ENCODE measurements at places on chromosomes 1 and 21.

DNA sequence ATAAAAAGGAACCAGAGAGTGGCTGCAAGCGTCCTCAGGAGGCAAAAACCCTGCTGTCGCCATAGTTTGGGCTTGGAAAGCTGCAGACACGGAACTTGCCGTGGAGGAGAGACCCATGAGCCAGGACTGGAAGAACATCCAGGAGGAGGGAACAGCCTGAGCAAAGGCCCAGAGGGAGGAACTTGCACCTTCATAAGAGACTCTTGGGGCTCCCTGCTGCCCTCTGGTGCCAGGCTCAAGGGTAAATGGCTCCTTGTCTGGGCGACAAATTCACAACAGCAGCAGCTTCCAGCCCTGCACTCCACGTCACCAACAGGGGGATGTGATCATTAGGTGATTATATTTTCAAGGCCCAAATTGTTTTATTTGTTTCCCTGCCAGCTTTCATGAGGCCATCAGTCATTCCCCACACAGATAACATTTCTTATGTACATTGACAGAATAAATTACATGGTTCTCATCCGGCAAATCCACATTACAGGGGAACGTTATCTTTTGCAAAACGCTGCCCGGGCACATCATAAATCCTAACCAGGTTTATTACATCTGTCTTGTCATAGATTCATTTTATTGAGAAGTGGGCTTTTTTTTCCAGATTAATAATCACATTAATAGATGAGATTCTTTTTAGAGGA lies 143.0 kb upstream of the GRIK3 start:
- DNase-seq: peak; percentile 6

GRCh38 chr1:50651476-50652263 lies 228.4 kb upstream of the DMRTA2 start:
- DNase-seq: no peak

DNA sequence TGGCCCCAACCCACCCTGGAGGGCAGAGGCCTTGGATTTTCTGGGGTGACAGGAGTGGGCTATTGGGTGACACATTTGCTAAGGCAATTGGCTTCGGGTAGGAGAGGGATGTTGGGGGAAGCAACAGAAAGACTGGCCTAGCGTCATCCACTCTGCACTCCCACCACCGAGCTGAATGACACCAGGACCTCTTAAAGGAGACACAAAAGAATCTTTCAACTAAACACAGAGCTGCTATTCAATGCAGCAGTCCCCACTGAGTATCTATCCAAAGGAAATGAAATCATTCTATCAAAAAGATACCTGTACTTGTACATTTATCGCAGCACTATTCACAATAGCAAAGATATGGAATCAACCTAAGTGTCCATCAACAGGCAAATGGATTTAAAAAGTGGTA lies 6.2 kb downstream of the TFF2 start:
- DNase-seq: no peak

GRCh38 chr1:16181887-16182719 lies 26.2 kb upstream of the EPHA2 start:
- DNase-seq: no peak

GRCh38 chr1:166920561-166921475 lies 44.8 kb upstream of the TADA1 start:
- no peak for DNase-seq

- no peak for DNase-seq
These were observed 268.9 kb downstream of the HHAT start for GRCh38 chr1:210597555-210598134.

DNA sequence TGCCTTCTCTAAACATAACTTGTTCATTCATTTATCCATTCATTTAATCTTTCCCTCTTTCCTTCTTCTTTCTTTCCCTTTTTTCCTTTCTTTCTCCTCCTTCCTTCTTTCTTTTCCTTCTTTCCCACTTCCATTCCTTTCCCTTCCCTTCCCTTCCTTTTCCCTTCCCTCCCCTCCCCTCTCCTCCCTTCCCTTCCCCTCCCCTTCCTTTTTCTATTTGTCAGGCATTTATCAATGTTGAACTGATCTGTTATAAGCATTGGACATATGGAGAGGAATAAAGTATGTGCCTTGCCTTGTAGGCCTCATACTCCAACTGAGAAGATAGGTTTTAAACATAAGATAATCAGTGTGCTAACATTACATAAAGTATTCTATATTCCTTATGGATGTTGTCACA lies 23.7 kb upstream of the ATP6V1G3 start:
- no peak for DNase-seq

GRCh38 chr1:31785020-31785946 lies 21.1 kb upstream of the ADGRB2 start:
- DNase-seq: no peak

- DNase-seq: no peak
These were observed 1058.0 kb upstream of the ADGRL4 start for GRCh38 chr1:80064524-80064923.

GRCh38 chr1:59442492-59442891 lies 145.6 kb downstream of the FGGY start:
- DNase-seq: no peak

DNA sequence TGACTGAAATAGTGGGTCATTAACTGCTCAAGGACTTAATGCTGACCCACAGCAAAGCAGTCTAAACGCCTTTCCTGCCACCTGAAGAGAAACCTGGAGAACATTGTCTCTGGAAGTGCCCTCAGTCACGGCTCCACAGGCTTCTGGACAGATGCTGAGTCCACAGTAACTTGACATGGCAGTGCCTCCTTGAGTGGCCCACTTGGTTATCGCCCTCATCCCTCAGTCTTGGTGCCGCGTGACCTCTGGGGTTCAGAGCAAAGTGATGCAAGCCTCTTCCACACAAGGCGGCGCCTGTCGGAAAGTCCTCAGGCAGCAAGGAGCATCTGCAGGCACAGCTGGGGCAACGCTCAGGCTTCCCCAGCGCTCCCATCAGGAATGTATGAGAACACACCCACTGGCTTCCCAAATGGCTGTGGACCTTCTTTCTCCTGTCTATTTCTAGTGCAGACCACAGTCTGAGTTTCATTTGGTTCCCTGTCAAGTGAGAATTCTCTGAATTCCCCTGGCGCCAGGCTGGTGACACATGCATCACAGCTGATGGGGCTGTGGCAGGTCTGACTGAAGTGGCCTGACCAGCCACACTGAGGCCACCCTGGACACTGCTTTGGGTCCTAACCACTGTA lies 13.0 kb upstream of the ANGPTL7 start:
- no peak for DNase-seq

GRCh38 chr1:153623101-153623500 lies 4.2 kb downstream of the S100A13 start:
- no peak for DNase-seq

DNA sequence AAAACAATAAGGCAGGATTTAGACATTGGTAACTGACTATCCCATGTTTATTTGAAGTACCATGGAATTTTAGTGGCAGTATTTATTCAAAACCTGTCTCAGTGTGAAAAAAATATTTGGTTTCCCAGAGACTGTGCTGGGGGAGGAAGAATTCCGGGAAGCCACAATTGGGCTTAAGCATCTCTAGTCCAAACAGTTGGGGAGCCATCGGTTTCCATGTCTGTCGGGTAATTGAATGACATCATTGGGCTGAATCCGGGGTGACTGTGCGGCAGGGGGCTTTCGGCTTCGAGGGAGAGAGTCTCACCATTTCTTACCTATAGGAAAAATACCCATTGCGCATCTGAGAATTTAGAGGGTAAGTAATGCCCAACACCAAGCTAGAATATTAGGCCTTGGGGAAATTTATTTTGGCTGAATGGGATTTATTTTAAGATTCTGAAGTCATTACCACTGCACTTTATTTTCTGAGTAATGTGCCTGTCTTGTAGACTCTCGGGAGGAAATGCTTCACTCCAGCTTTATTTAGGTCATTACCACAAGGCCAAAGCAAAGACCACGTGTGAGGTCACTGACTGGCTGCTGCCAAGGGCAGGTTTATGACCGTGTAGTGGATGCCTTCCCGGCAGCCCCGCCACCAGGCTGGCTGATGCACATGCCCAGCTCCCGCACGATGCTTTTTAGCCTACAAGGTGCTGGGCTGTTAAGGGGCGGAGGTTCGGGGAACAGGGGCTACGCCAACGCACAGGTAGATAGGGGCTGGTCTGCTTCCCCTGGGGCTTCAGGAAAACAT lies 23.1 kb upstream of the UMODL1 start:
- no peak for DNase-seq

DNA sequence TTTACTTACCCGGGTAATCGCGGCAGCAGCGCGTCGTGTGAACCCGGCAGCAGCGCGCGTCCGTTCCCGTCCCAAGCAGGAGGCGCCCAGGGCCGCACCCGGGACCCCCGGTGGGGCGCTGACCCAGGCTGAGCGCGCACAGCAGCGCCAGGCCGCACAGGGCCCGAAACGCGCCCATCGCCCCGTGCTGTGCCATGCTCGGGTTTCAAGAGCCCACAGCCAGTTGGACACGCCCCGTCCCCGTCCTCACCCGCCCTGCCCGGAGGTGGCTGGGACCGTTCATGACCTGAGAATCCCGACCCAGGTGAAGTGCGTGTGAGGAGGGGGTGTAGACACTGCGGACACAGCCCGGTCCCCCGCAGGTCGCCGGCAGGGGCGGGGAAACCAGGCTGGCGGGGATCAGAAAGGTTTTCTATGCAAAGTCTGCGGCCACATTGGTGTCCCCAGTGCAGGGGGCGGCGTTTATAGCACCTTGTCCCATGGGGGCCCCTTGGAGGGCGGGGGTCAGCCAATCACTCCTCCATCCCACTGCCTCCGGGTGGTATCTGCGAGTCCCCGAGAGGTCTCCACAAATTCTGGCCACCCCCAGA lies at the start of gene TNFRSF18:
TSS of gene TNFRSF18 (minus strand) at position 217 of the 590 bp plus-strand sequence. CDS start at position 196, 21 bp downstream.
- DNase-seq: no peak

DNA sequence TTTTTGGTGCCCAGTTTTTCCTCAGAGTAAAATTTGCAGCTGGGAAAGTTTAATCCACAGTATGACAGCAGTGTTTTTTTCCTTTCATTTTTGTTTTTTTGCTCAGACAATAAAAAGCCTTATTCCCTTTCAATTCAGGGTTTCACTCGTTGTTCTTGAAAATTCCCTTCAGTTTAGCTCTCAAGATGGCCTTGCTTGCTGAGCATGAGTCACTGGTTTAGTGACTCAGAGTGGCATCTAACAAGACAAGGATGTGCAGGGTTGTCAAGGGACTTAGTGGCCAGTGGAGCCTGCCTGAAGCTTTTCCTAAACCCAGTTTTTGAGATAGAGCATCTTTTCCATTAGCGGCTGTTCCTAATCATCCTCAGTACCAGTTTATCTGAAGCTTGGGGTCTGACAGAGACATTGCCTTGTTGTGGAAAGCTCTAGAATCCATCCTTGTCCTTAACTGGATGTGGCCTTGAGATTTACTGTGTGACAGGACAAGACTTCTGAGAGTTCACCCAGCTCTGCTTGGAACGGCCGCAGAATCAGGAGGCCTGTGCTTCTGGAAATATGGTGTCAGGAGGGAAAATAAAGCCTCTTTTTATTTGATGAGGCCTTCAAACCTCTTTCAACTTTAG lies 48.4 kb upstream of the DNAJC6 start:
- DNase-seq: peak; percentile 73

- no peak for DNase-seq
These were observed 10.7 kb upstream of the SLC2A5 start for GRCh38 chr1:9079988-9080704.

- DNase-seq: no peak
These were observed 54.6 kb upstream of the ECE1 start for GRCh38 chr1:21344750-21345443.

DNA sequence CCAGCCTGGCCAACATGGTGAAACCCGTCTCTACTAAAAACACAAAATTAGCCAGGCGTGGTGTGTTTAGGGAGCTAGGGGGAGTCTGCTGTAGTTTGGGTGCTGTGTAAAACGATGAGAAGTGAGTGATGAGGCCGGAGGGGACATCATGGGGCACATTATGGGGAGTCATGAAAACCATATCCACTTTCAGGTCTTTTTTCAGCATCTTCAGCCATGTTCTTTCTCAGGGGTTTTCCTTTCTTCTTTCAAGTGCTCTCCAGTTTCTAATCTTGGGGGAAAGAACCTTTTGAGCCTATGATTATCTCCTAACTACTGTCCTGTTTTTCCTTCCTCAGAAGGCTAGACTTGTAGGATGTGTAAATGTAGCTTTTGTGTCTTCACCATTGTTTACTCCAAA lies 14.4 kb downstream of the KDM4A start:
- no peak for DNase-seq

DNA sequence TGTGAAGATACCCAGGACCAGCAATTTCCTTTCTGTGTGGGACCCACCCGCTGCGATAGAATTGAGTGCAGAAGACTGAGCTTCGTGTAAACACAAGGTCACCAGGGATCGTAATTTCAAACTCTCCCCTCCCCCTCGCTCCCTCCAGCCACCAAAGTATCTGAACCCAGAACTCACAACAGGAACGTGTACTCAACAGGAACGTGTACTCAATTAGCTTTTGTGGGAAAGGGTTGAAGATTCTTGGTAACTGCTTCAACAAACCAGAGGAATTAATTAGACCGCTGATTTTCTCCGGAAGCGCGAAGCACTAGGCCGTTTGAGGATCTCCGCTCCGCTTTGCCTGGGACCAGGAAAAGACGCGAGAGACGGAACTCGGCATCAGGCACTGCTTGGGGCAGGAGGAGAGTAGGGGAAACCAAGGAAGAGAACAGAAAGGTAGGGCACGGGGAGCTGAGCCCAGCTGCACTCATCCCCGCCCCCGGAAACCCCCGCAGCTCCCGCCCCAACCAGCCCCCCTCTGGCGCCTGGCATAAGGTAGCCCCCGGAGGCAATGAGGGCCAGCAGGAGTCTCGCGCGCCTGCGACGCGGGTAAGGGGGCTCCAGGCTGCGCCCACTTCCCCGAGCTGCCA lies 453 bp downstream of the DRAM2 start:
- DNase-seq: peak; percentile 71

DNA sequence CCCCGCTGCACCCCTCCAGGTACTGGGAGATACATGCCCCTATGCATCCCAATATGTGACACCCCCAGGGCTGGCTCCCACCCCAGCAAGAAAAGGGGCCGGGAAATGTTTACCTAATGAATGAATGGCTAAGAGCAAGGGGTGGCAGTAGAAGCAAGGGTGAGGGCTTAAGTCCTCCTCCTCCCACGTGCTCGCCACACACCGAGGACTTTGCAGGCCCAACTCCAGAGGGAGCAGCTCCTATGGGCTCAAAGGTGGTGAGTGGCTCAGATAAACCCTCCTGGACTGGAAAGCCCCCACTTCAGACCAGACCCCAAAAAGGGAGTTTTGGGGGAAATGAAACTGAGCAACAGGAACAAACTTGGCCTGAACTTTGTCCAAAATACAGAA lies 11.4 kb downstream of the SLC45A3 start:
- no peak for DNase-seq

DNA sequence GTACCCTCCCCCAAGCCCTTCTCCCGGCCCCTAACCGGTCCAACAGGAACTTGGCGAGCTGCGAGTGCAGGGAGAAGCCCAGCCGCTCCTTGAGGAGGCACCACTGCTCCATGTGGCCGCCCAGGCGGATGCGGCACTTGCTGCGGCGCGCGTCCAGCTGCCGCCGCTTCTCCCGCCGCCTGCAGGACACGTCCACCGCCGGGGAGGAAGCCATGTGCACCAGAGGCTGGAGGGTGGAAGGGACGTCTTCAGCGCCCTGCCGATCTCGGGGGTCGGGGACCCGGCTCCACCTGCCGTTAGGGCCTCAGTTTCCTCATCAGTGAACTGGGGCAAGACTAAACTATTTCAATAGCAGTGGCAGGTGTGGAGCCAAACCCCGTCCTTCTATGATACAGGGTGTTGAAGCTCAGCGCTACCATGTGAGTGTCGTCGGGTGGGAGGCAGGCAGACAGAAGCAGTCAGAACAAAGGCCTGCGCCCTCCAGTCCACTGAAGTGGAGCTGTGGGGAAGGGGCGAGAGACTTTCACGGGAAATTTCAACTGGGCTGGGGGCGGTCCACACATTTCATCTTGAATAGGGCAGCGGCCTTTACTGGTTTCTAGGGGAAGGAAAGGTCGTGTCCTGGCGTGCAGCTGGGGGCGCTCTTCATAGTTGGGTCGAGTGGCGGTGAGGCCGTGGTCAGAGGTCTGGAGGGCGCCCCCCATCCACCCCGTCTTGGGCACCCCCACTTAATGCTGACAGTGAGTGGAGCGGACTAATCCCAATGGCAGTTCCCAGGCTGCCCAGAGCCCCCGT lies 592 bp downstream of the ZNF692 start:
- peak; percentile 54 for DNase-seq
